ENCODE measurements at places on chromosomes 3 and 15.

DNA sequence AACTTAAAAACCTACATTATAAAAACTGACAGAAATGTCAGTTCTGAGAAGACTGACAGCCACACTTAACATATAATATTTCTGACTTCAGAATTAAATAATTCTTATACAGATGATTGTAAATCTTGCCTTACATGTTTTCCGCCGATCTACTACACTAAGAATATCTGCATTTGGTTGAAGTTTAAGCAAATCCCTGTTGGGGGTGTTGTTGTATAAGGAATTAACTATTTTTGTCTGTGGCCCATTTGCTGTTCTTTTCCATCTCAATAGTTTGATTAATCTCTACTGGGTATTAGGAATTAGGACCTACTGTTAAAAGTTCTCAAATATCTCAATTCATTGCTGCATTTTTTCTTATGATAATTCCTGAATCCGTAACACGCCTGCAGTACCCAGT, 838.3 kb upstream of the ROBO1 start:
- DNase-seq: no peak

DNA sequence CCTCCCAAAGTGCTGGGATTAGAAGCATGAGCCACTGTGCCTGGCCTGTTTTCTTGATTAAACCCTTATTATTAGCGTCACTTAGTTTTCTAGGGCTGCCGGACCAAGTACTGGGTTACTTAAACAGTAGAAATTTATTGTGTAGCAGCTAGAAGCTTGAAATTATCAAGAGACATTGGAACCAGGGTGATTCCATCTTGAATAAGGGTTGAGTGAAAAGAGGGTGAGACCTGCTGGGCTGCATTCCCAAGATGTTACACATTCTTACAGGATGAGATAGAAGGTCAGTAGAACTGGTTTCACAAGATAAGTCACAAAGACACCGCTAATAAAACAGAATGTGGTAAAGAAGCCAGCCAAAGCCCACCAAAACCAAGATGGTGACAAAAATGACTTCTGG, 18.6 kb upstream of the FSTL1 start:
- no peak for DNase-seq

- DNase-seq: no peak
Observed at GRCh38 chr15:50162969-50163718, 18.9 kb upstream of the SLC27A2 start.

GRCh38 chr3:191387441-191388077, 57.2 kb upstream of the UTS2B start:
- DNase-seq: no peak

GRCh38 chr3:111080413-111080812, 8.8 kb downstream of the NECTIN3 start:
- DNase-seq: no peak

- DNase-seq: no peak
Observed at GRCh38 chr3:179045719-179046402, 25.7 kb downstream of the ZMAT3 start.

- DNase-seq: no peak
Observed at GRCh38 chr15:39837454-39837853, 54.8 kb upstream of the FSIP1 start.

- DNase-seq: no peak
Observed at GRCh38 chr3:186986816-186987215, 56.5 kb downstream of the ST6GAL1 start.

- DNase-seq: no peak
Observed at GRCh38 chr15:64776402-64776786, 1.0 kb upstream of the RBPMS2 start.

DNA sequence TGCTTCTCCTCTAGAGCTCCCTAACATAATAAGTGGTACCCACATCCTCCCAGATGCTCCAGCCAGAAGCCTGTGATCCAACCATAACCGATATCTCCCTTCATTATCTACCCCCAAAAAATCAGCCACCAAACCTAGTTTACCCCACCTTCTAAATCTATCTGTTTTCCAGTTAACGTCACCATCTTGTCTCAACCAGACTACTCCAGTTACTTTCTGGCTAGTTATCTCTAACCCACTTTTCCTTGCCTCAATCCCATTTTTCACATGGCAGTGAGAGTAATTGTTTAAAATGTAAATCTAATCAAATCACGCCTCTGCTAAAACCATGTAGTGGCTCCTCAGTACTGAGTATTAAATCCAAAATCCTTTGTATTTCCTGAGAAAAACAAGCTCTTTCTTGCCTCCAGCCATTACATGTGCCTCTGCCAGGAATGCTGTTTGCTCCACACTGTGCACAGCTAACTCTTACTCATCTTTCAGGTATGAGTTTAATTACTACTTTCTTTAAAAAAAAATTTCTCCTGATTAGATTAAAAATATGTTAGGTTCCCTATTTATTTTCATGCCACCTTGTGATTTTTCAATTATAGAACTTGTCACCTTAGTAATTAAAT, 15.4 kb downstream of the CCDC54 start:
- no peak for DNase-seq

DNA sequence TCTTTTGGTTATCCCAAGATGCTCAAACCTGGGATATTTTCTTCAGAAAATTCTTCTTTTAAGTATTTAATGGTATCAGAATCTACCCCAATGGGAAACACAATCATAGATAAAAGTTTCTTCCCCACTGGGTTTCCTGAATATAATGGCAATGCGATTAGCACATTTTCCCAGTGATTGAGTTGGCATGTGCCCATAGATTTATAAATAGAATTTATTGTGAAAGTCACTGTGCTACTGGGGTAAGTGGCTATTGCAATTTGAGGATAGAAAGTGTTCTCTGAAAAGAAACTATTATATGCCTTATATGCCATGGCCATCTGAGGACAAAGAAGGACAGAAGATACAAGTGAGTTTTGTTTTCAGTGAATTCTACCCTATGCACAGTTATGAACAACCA, 99.0 kb upstream of the RBMS3 start:
- DNase-seq: no peak

DNA sequence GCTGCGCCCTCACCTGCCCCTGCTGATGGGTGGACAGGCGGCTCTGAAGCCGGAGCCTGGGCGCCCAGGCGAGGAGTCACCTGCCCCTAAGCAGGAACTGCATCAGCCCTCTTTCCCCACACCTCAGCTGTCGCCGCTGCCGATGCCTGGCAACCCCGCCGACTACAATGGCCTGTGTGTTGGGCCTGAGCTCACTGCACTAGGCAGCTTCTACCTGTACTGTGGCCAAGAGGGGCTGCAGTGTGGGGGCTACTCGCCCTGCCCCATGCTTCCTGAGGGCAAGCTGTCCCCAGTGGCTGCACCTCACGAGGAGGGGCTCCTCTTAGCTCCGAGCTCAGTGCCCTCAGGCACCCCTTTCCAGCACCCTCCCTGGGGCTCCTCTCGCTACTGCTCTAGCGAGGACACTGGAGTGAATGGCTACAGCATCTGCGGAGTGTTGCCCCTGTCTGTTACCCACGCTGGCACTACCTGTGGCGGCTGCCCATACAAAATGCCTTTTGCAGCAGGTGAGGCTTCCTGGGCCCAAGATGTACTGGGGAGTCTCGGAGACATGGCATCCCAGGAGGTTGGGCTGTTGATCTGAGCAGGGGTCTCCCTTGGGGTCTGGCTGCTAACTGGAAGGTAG, 11.3 kb upstream of the CHST14 start:
- no peak for DNase-seq

DNA sequence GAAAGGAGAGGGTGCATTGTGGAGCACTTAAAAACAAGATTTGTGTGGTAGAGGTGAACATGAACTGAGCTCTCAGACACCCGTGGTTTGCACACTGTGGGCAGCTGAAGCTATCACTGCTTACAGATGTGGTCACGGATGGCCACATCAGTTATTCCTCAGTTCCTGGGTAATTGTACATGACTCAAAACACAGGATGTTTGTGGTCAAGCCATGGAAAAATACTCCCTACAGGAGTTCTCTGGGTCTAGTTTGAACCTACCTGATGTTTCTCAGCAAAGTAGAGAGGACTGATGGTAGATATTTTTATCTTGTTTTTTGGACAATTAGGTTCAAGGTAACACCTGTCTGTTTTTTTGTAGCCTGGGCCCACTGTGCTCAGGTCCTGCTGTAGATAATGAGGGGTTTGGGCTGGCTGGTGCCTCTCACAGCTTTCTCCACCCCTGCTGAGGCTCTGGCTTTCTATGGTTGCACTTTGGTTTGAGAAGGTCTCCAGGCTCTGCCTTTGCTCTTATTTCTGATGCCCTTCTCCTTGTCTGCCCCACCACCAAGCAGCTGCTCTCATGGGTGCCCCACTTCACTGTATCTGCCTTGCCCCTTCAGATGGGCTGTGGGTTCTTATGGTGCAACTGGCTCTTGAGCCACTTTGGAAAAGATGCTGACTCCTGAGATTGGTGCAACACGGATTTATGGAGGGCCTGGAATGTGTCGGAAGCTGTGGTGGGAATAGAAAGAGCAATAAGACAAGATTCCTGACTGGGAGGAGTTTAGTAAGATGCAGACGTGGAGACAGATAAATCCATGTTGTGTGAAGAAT, 40.1 kb downstream of the CDCP1 start:
- DNase-seq: peak; percentile 83

DNA sequence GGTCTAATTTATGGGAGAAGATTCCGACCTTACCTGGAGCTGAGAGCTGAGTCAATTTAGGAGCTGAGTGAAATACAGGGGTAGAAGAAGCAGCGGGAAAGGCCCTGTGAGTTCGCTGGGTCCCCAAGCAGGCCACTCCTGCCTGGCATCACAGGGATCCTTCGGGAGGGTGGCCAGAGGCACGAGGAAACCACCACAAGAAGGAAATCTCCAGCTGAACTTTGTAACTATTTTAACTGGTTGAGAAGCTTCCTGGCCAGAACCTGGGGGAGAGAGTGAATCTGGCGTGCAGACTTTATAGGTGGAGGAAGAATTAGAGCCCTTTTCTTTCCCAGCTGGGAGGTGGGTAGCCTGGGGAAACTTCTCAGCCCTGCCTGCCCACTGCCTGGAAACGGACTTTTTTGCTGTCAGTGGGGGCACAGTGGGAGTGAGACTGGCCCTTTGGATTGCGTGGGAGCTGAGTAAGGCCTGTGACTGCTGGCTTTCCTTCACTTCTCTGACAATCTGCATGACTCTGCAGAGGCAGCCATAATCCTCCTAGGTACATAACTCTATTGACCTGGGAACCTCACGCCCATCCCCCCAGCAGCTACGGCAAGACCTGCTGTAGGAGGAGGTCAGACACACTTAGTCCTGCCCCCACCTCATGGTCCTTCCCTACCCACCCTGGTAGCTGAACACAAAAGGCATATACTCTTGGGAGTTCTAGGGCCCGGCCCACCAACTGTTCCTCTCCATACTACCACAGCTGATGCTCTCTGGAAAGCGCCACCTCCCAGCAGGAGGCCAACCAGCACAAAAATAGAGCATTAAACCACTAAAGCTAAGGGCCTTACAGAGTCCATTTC, 340.7 kb downstream of the CNTN3 start:
- no peak for DNase-seq

- DNase-seq: no peak
Observed at GRCh38 chr3:185767002-185767688, 57.7 kb downstream of the IGF2BP2 start.

DNA sequence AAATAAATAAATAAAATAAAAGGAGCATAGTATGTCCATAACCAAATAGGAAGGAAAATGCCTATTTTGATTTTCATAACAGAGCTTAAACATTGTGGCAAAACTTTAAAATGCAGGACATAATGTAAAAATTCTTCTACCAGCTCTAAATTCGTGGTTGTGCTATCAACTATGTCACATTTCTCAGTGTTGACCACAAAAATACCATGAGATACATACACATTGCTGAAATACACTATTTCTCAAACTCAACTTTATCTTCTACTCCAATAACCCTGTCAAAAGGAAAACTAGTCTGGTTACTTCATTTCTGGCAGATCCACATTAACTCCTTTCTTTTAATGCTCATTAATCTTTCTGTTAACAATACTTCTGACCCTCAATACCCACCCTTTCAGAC, 523.2 kb downstream of the FHIT start:
- no peak for DNase-seq

DNA sequence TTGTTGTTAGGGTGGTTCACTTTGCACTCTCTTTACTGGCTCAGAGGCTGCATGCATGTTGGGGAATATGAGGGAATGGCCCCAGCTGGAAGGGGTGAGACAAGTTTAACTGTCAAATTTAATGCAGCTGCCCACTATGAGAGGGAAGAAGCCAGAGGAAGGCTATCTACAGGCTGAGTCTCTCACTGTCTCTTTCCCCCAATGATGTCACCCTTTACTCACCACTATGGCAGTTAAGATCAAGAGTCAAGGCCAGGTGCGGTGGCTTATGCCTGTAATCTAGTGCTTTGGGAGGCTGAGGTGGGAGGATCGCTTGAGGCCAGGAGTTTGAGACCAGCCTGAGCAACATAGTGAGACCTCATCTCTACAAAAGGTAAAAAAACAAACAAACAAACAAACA, 12.2 kb upstream of the RBMS3 start:
- no peak for DNase-seq

DNA sequence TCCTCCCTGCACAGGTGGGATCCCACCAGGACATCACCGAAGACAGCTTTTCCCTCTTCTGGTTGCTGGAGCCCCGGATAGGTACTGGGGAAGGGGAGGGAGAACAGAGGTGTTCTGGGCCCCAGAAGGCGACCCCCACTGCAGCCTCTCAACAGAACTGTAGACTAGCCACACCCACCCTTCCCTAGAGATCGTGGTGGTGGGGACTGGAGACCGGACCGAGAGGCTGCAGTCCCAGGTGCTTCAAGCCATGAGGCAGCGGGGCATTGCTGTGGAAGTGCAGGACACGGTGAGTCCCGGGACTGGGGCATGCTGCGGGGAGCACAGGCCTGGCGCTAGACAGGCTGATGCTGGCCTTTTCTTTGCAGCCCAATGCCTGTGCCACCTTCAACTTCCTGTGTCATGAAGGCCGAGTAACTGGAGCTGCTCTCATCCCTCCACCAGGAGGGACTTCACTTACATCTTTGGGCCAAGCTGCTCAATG, 809 bp downstream of the NDUFAF3 start:
- DNase-seq: no peak

- DNase-seq: peak; percentile 28
Observed at GRCh38 chr15:94387849-94388441, 156.6 kb downstream of the MCTP2 start.

GRCh38 chr3:169556349-169556870, 107.1 kb downstream of the MECOM start:
- DNase-seq: no peak

- DNase-seq: no peak
Observed at GRCh38 chr3:155070932-155071387, 9.2 kb upstream of the MME start.

DNA sequence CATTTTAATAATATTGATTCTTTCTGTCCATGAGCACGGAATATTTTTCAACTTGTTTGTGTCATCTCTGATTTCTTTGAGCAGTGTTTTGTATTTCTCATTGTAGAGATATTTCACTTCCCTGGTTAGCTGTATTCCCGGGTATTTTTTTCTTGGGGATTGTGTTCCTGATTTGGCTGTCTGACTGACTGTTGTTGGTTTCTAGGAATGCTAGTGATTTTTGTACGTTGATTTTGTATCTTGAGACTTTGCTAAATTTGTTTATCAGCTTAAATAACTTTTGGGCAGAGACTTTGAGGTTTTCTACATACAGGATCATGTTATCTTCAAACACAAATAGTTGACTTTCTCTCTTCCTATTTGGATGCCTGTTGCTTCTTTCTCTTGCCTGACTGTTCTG, 418.8 kb upstream of the ALCAM start:
- no peak for DNase-seq

GRCh38 chr3:136142592-136142991, 53.5 kb downstream of the MSL2 start:
- no peak for DNase-seq

GRCh38 chr3:122755491-122755890, 38.1 kb downstream of the HSPBAP1 start:
- DNase-seq: no peak
